ENCODE measurements at places on chromosomes 13 and 19.

DNA sequence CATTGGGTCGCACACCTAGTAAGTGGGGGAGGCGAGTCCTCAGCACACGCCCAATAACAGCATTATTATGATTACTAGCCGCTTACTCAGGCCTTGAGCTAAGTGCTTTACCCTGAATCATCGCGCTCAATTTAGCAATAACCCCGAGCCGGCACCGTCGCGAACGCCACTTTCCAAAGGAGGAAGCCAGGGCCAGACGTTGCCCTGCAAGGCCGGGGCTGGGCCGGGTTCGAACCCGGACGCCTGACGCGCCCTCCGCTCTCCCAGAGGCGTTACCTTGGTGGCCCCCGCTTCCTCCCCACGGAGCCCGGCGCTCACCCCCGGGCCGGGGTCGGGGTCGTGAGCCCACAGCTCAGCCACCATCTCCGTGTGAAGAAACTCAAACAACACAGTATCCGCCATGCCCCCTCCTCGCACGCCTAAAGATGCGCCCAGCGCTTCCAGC, at the start of gene TRAPPC6A:
Gene TRAPPC6A, minus strand, starts transcription at position 421 of the 445 bp plus-strand sequence. Its CDS starts 19 bp downstream, at position 402.
- DNase-seq: no peak

GRCh38 chr19:48629599-48630295, 7.4 kb downstream of the DBP start:
- peak; percentile 17 for DNase-seq

- no peak for DNase-seq
These were observed 8.8 kb upstream of the SULT2B1 start for GRCh38 chr19:48543121-48543710.

DNA sequence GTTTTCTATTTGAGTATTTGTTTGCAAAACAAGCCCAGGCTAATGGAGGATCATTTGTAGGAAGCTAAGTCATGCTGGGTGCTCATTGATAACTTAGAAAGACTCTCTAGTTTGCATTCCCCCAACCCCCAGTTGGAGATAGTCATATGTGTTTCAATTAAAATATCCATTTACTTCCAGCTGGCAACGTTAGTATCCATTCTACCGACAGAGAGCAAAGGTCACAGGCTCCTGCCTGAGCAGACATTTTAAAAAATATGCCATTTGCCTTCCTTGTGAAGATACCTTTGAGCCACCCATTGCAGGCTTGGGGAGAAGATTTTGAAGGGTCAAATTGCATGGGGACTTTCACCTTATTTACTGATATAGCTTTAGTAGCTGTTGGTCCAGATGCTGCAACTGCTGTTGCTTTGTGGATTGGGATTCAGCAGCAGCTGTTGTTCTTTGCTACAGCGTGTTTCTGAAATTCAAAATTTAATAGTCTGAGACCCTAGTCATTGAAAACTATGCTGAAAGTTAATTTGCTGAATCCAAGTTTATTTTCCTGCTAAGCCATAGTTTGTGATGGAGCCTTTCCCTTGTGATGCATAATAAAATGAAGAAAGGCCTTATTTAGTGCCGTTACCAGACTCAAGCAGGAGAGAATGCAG, 335.1 kb downstream of the GPC6 start:
- no peak for DNase-seq

GRCh38 chr19:1340681-1341469, 42.8 kb upstream of the NDUFS7 start:
- no peak for DNase-seq

GRCh38 chr13:22049384-22049783, 378.5 kb downstream of the FGF9 start:
- no peak for DNase-seq

GRCh38 chr13:62193919-62194318, 778.3 kb upstream of the PCDH20 start:
- no peak for DNase-seq

- DNase-seq: peak; percentile 93
These were observed at the start of gene RNF126 for GRCh38 chr19:662962-663681. TSS of gene RNF126 (minus strand) at chr19:663214. CDS start at chr19:663121, 93 bp downstream.

GRCh38 chr13:43150369-43151207, 127.2 kb downstream of the DNAJC15 start:
- no peak for DNase-seq

DNA sequence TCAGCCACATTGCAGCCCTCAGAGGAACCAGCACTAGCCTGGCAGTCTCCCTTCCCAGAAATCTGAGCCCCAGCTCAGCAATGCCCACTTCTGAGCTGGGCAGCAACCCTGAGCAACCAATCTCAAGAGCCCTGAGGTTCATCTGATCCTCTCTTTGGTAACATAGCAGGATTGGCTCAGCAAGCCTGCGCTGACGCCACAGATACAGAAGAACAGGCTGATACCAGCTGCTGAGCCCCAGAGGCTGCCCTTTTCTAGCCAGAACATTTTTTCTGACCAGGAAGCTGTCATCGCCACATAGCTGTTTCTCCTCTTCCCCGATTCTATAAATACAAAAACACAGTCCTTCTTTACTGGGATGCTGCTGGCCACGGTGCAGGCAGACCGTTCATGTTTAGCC, 59.8 kb downstream of the TRPM4 start:
- DNase-seq: no peak

- DNase-seq: no peak
These were observed 522.4 kb downstream of the KCTD12 start for GRCh38 chr13:76363682-76364289.

DNA sequence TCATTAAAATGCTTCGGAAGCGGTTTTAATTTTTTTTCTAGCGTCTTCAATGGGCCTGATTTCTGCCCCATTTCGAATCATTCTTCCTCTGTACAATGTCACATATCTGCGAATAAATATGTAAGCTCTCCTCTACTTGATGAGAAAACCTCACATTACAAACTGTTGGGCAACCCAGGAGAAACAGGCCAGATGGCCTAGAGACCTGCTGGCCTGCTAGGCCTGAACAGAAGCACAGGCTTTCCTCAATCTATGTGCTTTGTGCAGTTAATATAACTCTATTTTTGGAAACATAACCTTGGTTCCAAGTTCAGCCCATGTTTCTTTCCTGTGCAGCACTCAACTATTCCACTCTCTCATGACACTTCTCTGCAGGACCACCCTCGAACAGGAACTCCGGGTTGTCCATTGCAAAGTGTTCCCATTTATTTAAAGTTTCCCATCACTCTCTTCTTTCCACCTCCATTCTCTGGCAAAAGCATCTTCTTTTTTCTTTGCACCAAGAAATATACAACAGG, 42.0 kb downstream of the DCLK1 start:
- DNase-seq: no peak

DNA sequence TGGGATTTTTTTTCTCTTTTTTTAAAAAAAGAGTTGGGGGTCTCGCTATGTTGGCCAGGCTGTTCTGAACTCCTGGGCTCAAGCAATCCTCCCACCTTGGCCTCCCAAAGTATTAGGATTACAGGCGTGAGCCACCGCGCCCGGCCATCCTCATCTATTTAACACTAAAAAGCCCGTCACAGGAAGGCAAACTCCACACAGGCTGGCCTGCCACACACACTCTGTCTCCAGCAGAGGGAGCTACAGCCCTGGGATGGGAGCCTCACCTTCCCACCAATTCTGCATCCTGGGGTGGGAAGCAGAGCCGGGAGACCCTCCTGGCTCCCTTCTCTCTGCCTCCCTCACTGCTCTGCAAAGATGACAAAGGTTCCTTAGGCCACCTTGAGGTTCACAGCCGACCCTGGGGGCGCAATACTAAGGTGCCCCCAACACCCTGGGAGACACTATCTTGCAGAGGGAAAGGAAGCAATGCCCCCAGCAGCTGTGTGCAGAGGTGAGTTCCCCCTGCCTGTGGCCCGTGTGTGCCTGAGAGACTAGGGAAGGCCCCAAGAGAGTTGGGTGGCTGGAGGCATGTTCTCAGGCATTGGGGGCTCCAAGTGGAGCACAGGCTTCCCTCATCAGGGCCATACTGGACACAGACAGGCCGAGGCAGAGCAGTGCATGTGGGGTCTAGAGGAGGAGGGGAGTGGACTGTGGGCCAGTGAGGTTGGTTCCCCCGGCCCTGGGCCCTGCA, 27.4 kb upstream of the TIMM44 start:
- DNase-seq: no peak

DNA sequence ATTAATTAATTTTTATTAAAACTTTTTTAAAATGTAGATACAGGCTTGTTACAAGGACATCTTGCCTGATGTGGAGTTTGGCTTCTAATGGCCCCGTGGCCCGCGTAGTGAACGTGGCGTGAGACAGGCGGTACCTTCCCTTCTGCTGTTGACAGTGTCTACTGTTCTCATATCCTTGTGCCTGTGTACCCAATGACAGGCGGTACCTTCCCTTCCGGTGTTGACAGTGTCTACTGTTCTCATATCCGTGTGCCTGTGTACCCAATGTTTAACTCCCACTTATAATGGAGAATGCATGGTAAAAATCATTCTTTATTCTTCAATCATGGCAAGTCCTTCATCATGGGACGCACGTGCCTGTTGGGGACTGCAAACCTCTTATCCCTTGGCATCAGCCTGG, 79.1 kb upstream of the ZNF835 start:
- DNase-seq: no peak

DNA sequence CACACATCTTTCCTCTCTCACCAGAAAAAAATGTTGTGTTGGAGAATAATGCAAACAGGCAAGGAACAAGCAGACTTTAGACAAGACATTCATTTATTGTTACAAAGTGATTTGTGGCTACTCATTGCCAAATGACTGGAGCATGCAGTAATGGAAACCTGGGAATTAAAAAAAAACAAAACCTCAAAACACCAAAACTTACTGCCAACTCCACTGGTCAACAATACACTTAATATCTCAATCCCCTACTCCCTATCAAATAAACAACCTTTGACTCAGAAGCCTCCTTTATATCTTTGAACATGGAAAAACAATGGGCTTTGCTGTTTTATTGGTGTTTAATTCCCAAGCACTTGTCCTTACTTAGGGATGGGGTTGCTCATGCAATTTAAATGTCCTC, 112.8 kb downstream of the POSTN start:
- DNase-seq: no peak

DNA sequence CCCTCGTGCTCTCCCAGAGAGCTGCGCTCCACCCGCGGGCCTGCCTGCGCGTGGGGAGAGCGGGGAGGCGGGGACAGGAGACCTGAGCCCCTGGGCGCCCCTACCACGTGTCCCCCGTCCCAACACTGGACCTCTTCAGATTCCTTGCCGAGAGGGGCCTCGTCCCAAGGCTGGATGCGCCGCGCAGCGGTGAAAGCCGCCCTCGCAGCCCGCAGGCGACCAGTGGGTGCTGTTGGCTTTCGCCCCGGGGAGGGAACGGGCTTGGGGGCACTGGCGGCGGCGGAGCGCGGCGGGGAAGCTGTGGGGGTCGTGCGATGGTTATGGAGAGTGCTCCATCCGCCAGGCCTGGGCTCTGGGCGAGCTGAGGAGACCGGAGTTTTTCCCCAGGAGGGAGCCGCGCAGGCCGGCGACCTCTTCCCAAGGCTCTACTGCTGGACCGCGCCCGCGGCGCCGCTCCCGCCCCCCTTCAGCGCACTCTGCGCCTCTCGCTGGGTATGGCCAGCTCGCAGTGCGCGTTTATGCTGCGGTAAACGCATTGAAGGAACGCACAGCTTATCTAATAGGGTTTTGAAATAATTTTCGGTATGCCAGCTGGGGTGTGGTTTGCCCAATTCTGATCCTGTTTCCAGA, 17.2 kb upstream of the RNF17 start:
- no peak for DNase-seq

DNA sequence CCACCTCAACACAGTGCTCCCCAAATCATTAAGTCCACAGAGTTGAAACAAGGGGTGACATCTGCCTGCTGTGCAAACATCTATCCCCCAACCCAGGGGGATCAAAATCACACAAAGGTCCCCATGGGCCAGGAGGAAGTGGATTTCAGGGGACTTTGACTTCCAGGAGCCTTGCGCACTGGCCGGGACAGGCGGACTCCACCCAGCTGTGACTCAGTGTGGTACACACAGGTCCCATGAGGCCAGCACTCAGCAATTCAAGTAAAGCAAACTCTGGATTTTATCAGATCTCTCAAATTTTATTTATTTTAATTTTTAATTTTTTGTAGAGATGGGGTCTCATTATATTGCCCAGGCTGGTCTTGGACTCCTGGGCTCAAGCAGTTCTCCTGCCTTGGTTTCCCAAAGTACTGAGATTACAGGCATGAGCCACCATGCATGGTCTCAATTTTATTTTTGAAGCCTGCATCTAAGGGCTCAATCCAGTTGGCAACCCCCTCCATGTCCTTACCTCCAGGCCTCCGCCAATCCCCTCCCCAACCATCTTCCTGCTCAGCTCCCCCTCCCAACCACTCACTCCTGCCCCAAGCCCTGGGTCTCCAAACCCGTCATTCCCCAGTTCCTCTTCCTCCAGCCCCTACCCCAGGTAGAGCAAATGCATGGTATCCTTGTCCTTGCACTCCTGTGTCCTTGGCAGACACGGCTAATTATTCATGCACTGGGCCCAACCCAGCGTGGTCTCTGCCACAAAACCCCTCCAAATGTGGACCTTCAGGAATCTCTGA, 18.2 kb downstream of the ARHGAP33 start:
- no peak for DNase-seq

- no peak for DNase-seq
These were observed 4.3 kb downstream of the MYH14 start for GRCh38 chr19:50207730-50208129.

GRCh38 chr19:56840451-56841192, at the start of the genes PEG3 and ZIM2:
TSS of gene PEG3 (minus strand) at chr19:56840726. CDS start at chr19:56824655, 16,071 bp downstream.
TSS of gene ZIM2 (minus strand) at chr19:56840726. CDS start at chr19:56824277, 16,449 bp downstream.
- no peak for DNase-seq

- no peak for DNase-seq
These were observed 28.5 kb upstream of the ASF1B start for GRCh38 chr19:14164724-14165493.

DNA sequence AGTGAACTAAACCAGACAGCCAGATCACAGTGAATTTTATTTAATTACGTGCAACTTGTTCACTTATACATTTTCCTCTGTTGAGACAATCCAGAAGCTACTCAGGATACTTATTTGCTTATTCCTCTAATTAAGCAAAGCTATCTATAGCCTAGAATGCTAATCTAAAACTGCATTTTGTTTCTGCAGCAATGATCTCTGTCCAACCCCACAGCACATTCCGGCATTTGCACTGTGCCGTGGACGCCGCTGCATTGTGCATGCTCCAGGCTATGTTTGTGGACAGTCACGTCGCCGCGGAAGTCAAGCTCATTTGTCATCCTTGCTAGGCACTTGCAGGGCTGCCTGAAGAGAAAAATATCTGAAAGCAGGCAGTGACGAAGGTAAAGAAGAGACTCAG, 406.9 kb downstream of the RFC3 start:
- no peak for DNase-seq

- DNase-seq: no peak
These were observed 20.5 kb upstream of the ALOX5AP start for GRCh38 chr13:30714629-30715371.

- DNase-seq: peak; percentile 26
These were observed at the start of gene LRFN3 for GRCh38 chr19:35935911-35936737. TSS of gene LRFN3 (plus strand) at chr19:35936374. CDS start at chr19:35939426, 3,052 bp downstream.

- no peak for DNase-seq
These were observed 1373.7 kb downstream of the PCDH9 start for GRCh38 chr13:65856431-65856830.
